ENCODE measurements at places on chromosomes 7 and 10.

DNA sequence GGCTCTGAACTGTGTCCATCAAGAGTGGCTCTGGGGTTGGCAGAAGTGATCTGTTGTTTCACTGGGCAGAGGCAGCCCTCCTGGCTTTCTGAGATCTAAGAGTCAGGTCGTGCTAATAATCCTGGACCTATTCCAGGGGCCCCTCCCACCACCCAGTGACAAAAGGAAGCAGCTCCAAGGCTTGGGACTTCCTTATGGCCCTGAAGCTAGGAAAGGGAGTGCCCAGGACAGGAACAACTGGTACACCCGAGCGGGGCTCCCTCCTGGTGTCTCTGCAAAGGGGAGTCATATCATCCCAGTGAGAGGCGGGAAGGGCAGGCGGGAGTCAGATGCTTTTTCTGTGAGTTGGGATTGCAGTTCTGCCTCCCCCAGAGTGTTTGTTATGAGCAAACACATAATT lies 32.3 kb downstream of the RPS24 start:
- no peak for DNase-seq

DNA sequence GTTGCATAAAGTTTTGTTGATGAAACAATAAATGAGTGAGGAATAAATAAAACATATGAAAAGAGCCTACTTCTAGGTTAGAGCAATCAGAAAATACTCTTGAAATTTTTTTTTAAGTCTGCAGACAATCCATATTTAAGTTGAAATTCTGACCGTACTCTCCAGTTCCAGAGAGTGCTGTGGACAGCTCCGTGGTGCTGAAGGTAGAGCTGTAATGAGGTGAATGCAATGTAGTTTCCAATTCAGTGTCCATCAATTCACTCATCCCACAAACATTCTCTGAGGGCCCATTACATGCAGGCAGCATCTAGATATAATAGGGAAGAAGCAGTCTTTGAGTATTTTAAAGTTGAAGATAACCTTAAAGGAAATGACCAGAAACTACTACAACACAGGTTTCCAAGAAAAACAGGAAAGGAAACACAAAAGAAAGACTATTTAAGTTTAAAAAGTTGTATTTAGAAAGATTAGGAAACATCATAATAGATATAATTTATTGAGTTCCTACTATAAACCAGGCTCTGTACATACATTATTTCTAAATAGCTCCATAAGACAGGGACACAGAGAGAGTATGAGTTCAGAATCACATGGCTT lies 44.0 kb upstream of the CRTAC1 start:
- DNase-seq: no peak

DNA sequence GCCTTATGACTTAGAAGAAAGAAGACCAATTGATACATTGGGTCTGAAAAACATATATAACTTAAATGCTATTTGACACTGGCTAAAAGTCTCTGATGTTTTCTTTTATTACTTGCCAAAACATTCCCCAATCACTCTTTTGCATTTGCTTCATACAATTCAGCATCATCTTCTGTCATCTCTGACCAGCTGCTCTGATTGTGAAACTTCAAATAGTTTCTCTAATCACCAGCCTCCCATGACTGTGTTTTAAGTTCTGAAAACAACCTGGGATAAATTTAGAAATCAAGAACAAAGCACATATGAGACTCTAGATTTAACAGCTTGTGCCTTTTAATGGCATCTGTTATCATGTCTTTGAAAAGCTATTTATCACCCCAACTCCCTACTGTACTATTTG lies 208.4 kb upstream of the KCND2 start:
- DNase-seq: no peak

DNA sequence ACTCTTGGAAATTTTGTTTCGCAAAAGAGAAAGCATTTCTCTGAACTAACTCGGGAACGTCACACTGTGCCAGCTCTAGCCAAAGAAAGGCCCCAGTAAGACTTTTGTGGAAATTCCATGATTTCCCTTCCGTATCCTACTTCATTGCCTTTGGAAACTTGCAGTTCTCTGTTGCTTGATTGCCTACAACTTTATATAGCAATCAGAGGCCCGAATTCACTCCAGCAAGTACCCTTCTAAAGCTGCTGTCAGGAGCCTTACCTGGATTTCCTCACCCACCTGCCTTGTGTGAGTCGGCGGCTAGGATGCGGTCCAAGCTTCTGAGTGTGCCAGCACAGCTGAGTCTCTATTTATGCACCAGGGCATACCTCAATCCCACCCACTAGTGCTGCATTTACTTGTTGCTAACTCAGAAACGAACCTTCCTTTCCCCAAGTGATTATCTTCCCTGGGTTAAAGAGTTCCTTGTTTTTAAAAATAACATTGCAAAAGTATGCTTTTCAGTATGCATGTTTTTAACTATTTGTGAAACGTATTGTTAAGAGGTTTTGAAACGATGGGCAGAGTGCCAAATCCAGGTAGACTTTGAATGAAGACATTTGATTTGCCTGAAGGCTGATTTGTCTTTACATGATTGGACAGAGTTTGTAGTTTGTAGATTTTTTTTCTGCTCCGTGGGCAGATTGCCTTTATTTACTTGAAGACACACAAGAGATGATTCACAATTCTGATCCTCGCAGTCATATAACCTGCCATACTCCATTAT lies at the start of gene AGR2:
AGR2 (minus strand) TSS at position 326 of the 766 bp plus-strand sequence. CDS start 3,203 bp downstream, outside the sequence.
- no peak for DNase-seq

DNA sequence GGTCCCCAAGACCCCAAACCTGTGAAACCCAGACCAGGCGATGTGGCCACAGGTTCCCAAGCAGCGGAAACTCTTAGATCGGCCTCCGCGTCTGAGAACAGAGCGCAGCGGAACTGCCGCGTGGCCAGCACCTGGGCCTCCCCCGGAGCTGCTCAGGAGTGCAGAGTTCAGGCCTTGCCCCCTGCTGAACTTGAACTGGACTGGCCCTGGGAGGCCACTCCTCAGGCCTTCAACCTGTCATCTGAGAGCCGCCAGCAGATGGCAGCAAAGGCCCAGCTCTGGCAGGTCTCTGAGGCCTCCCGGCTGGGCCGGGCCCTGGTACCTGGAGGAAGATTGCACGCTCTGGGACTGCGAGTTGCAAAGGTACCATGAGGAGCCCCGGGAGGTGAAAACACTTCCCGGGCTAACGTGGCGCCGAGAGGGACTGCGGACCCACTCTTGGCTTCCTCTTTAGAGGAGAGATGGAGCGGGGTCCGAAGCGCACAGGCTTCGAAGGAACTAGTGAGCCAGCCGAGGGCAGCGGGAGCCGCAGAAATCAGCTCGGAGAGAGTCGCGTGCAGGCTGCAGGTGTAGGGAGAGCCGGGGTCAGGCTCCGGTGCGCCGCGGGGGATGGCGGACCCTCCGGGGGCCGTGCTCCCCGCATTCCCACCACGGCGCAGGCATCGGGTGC lies 89.2 kb downstream of the PAXIP1 start:
- peak; percentile 67 for DNase-seq

DNA sequence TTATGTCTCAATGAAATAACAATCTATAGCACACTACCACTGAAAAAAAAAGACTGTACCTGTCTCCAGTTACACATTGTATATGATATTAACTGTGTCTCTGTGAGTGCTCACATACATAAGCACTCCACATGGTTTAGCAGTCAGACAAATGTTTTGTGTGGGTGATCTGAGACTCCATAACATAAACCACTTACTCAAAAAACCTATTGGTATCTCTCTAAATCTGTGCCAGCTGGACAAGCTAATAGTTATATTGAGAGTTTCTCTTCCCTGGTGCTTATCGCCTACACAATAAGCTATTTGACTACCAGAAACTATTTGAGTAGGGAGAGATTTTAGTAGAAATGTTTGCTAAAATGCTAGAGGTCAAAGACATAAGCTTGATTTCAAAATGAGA lies 190.1 kb upstream of the AGR3 start:
- no peak for DNase-seq

GRCh38 chr7:111262293-111263116 lies 171.6 kb downstream of the LRRN3 start:
- DNase-seq: no peak

DNA sequence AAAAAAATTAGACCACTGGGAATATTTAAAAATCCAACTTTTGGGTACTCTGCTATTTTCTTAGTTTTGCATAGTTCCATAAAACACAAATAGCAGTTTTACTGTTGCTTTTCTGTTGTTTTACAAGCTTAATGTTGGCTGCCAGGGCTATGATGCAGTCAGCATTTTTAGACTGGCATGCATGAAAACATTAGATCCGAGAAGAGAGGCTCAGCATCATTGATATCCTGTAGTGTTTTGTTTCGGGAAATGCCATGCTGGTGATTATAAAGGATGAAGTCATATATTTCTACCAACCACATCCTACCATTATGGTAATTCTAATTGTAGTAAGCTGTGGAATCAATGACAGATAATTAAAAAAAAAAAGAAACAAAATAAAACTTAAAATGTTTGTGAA lies 104.6 kb downstream of the MBL2 start:
- no peak for DNase-seq

- DNase-seq: no peak
These were observed 35.6 kb downstream of the COL13A1 start for GRCh38 chr10:69837261-69837660.

GRCh38 chr7:140673774-140674155 lies 1.0 kb downstream of the ADCK2 start:
- DNase-seq: no peak
